ENCODE measurements at places on chromosomes 2 and 18. TPM values are rescaled to one million over a fixed set of nuclear protein-coding genes. Genes with fewer than 3 reads are reported as not detected.

The SLC14A1 gene
- total RNA-seq = 4.1 TPM

The ASIC4 gene
- total RNA-seq = 8.3 TPM

The CCDC85A gene
- 38.8 TPM for total RNA-seq

The FOXD4L1 gene
- total RNA-seq = 0.31 TPM

The G6PC2 gene
- total RNA-seq = not detected

The PROKR1 gene
- 2.0 TPM for total RNA-seq

The GAL3ST2 gene
- total RNA-seq = 0.16 TPM

The CNDP2 gene
- total RNA-seq = 32.6 TPM

The RALBP1 gene
- 34.0 TPM for total RNA-seq

The CKAP2L gene
- 2.2 TPM for total RNA-seq

The SLC9A2 gene
- 2.0 TPM for total RNA-seq

The TRIM43 gene
- not detected for total RNA-seq

The NAT8 gene
- not detected for total RNA-seq

The MAB21L4 gene
- total RNA-seq = not detected

The CROCC2 gene
- under 0.01 TPM for total RNA-seq

The SERPINB5 gene
- total RNA-seq = not detected

The RMDN2 gene
- 13.6 TPM for total RNA-seq

The KANSL3 gene
- 32.1 TPM for total RNA-seq

The C2orf66 gene
- 0.16 TPM for total RNA-seq

The RNU2-63P gene
- not detected for total RNA-seq

The REG3A gene
- total RNA-seq = not detected

The BMP10 gene
- total RNA-seq = not detected

The INHBB gene
- total RNA-seq = 5.0 TPM

The MEP1B gene
- total RNA-seq = 0.78 TPM

The ANKRD62 gene
- 0.16 TPM for total RNA-seq

The KCNK3 gene
- total RNA-seq = 3.6 TPM

The ZCCHC2 gene
- 13.1 TPM for total RNA-seq

The IL37 gene
- not detected for total RNA-seq

The CD226 gene
- 0.16 TPM for total RNA-seq

The E2F6 gene
- total RNA-seq = 13.3 TPM

The ABI2 gene
- 217 TPM for total RNA-seq

The LONRF2 gene
- 58.3 TPM for total RNA-seq

The ELOA2 gene
- total RNA-seq = not detected

The TMEM178A gene
- 25.1 TPM for total RNA-seq

The TCF23 gene
- total RNA-seq = not detected

The ABCG8 gene
- 0.31 TPM for total RNA-seq

The RAPGEF4 gene
- total RNA-seq = 23.4 TPM

The TMEM182 gene
- total RNA-seq = 3.6 TPM

The SNORC gene
- 1.6 TPM for total RNA-seq

The IAH1 gene
- total RNA-seq = 78.1 TPM

The IGFBP5 gene
- 17.2 TPM for total RNA-seq

The C1QL2 gene
- 1.6 TPM for total RNA-seq
